NCI-H460 (cell line): ENCODE measurements at places on chromosomes 2 and 18.

GRCh38 chr2:174686430-174686829, 77.8 kb downstream of the CHRNA1 start:
- DNase-seq = no peak

- DNase-seq = peak; percentile 33
These were observed 51.7 kb upstream of the SMIM21 start for GRCh38 chr18:75478996-75479880.

DNA sequence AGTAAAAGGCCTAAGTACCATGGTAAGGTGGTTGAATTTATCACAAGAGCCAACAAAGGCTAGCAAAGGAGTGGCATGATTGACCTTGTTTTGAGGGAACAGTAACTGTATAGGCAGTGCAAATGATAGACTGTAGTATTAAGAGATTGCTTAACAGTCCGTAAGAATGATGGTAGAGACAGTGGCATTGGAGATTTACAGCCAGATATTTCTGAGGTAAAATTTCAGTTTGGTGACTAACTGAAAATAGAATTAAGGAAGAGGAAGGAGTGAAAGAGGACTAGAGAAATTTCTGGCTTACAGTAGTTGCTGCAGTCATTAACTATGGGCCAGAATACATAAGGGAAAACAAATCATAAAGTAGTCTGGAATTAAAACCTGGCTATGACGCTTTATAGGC, 4.4 kb upstream of the BAZ2B start:
- no peak for DNase-seq

GRCh38 chr2:70790136-70790828, at the start of gene FIGLA:
Gene FIGLA (minus strand): TSS chr2:70790643. CDS start chr2:70790638, 5 bp downstream.
- no peak for DNase-seq

- no peak for DNase-seq
These were observed 98.8 kb downstream of the ADCYAP1 start for GRCh38 chr18:1003499-1003898.

DNA sequence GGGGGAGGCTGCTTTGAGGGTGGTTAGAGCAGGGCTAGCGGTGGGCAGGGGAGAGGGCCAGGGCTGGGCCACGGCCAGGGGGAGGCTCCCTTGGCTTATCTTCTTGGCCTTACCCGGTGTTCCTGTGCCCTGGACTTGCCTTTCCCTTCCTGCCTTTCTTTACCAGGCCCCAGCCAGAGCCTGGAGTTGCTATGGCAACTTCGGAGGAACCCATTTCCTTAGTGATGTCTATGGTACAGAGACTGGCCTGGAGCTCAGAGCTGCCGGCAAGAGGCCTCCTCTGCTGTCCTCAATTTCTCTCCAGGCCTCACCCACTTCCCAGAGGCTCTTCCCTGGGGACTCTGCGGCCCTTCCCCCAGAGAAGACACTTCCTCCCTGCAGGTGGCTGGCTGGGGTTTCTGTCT, 11.5 kb downstream of the SPEG start:
- DNase-seq = no peak

DNA sequence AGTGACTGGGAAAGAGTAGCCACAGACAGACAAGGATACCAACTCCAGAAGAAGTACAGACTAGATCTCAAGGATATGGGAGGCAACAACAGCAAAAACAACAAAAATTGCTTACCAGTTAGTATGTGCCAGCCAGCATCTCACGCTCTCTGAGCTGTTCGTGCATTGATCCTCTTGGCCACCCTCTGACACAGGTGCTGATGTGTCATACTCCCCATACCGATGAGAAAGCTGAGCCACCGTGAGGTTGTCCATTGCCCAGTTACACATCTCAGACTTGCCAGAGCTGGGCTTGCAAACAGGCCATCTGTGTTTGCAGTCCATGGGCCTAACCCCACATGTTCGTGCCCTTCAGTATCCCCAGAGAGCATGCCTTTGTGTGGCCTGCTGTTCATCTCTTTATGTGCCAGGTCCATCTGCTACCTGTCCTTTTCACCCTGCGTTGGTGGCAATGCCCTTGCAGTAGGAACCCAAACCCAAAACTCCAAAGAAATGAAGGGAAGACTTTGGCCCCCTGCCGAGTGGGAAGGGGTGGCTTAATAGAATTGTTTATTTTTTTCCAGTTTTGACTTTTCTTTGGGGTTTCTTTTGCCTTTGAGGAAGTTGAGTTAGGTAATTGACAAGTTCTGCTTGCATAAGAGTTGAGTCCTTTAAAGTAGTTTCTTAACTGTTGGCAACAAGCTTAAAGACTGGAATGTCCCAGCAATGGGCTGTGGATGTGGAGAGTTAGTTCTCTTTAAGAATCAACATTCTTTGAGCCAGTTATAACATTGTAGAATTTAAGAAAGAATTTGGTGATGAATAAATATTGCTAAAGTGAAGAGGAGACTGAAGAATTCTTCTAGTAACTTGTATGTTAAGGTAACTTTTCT, 46.7 kb downstream of the LYPD6B start:
- no peak for DNase-seq

DNA sequence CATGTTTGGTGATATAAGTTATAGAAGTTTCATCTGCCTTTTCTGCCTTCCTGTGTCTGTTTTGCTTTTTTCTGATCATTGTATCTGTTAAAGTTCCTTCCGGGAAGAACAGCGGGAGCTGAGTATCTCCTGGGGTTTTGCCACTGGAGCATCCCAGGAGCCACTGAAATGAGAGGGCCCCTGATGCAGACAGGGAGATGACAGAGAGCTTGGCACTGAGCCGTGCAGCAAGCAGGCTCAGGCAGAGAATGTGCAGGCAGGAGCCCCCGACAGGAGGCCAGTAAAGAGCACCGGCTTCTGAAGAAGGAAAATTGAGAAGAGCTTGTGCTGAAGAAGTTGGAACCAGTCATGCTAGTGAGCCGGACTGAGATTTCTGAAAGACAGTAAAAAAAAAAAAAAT, 137.8 kb downstream of the TDRD15 start:
- DNase-seq = no peak

- no peak for DNase-seq
These were observed 94.8 kb downstream of the QPCT start for GRCh38 chr2:37439131-37439642.

- no peak for DNase-seq
These were observed 2.4 kb upstream of the CETN1 start for GRCh38 chr18:577643-578375.

GRCh38 chr2:3462493-3463104, 56.7 kb downstream of the ADI1 start:
- no peak for DNase-seq

DNA sequence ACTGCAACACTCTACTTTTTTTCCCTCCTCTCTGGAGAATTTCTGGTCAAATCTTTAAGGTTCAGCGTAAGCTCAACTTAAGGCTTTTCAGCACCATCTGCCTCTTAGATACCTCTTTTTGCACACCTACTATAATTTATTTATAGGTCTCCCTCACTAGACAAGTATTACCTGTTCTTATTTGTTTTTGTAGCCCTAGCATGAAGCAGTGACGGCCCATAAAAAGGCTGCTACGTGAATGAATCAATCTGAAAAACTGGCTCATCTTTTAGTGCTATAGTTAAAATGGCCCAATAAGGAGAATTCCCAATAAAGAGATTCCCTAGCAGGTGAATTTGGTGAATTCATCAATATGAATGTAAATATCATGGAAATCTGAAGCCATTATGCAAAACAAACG, 6.5 kb downstream of the RNF149 start:
- no peak for DNase-seq

GRCh38 chr18:28422577-28422976, 245.6 kb upstream of the CDH2 start:
- no peak for DNase-seq

- DNase-seq = no peak
These were observed 38.2 kb downstream of the SOX11 start for GRCh38 chr2:5730386-5730785.

- no peak for DNase-seq
These were observed 87.7 kb downstream of the LIMS1 start for GRCh38 chr2:108621687-108622681.

GRCh38 chr2:126771501-126772195, 115.7 kb downstream of the GYPC start:
- DNase-seq = no peak
